ENCODE measurements at places on chromosomes 11 and 22.

DNA sequence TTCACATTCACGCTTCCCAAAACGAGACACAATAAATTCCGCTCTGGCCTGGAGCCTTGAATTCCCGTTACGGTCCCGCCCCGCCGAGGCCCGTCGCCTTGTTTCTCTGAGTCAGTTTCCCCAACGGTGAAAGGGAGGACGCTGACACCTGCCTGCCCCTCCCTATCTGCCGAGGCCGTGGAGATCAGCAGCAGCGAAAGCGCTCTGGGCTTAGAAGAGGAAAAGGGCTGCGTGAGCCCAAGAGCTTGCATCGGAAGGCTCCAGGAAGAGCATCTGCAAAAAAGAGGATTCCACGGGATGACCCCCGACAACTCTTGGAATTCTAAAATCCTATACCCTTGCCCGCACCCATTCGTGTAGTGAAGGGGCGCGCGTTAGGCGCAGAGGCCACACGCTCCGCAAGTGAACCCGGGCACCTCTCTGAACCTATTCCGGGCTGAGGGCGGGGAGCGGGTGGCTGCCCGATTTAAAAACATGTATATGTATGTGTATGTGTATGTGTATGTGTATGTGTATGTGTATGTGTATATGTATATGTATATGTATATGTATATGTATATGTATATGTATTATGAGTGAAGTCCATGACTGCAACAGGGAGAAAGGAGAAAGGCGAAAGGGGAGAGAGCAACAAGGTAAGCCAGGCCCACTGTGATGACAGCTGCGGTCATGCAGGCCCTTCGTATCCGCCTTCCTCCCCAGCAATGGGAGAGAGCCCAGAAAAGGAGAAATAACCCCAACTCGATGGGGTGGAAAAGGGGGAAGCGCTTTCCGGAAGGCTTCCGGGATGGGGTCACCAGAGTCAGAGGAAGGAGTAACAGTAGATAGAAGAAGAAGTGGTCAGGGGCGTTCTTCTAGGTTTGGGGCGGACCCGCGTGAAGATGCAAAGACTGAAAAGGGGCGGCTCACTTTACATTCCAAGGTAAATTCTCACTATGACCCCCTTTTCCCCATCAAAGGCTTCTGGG, 948 bp upstream of the MRTFA start:
- no peak for DNase-seq

DNA sequence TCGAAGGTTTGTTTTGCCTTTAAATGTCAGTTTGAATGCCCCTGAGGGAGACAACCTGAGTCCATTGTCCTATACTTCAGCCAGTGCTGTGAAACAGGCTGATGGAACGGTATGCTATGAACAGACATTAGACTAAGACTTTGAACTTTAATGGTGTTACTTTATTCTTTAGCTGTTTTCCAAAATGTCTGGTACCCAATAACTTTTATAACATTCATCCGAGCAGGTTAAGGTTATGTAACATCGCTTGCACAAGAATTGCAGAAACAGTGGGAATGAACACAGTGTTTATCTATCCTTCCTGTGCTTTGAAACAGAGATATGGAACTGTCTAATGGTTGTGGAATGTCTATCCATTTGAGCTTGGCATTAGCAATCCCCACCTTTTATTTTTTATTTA, 12.5 kb upstream of the PTS start:
- no peak for DNase-seq

DNA sequence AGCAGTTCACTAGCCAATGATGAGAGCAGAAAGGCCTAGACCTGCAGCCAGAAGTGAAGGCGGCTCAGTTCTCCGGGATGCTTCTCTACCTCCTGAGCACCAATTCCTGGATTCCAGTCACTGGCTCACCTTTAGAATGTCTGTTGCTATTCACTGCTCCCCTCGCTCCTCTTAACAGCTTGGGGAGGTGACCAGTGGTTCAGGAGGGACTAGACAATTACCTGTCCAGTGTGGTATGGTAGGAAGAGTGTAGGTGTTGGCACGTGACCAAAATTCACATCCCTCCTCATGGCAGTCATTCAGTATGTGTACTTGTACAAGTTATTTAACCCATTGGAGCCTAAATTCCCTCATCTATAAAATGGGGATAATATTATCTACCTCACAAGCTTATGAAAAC, 4.0 kb downstream of the THRSP start:
- no peak for DNase-seq

GRCh38 chr11:40393511-40393910, 1065.9 kb downstream of the LRRC4C start:
- DNase-seq, result no peak

DNA sequence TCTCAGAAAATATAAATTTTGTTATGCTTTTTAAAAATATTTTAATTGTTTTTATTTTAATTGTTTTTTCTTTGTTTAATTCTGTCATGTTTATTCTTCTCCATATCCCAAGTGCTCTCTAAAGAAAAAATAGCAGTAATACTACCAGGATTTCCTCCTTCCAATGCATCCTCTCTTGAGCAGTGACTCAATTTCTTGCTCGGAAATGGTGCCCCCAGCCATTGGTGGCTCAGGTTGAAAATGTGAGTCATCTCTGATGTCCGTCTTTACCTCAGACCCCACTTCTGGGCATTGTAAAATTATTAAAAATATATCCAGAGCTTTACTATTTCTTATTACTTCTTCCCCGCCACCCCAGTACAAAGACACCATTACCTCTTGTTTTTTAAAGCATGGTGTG, 898.5 kb downstream of the METTL15 start:
- DNase-seq, result no peak

Data from activated CD8-positive, alpha-beta memory T cell treated with anti-CD3 and anti-CD28 coated beads for 48 hours (primary cell).